ENCODE measurements at places on chromosomes 4 and X.
A peak's percentile ranks its signal among the peaks of the same experiment; 100 is the strongest.

GRCh38 chr4:92339676-92340075 lies 35.9 kb downstream of the GRID2 start:
- H3K36me3 ChIP-seq, result no peaks in the 10 kb centered on the region
- peaks cover 2% of the 10 kb centered on the region for H3K27me3 ChIP-seq
- H3K27ac ChIP-seq, result no peak overlapping the region
- no peaks in the 10 kb centered on the region for H3K4me1 ChIP-seq
- DNase-seq, result no peak
- no peak overlapping the region for H3K4me3 ChIP-seq

DNA sequence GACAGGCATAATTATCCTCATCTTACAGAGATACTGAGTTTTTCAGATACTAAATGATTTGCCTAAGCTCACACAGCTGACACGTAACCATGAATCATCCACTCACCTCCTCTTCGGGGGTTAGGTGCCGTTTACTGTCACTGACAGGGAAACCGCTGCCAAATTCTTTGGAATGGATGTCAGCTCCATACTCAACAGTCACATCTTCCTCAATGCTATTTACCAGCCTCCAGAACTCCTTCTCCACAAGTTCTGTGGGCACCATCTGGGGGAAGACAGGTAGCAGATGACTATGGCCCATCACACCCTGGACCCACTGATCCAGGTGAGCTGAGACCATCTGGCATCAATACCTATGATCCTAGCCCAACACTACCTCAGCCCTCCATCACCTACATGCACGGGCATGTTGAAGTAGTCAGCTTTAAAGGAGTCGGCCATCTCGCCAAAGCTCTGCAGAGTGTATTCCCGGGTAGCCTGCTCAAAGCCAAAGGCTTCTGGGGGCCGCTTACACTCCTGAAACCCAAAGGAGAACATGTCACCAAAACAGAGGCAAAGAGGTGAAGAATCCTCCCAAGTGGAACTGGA lies 13.5 kb downstream of the KDM5C start:
- H3K36me3 ChIP-seq, result peaks cover 28% of the 10 kb centered on the region
- no peaks in the 10 kb centered on the region for H3K27me3 ChIP-seq
- H3K4me3 ChIP-seq, result no peak overlapping the region
- DNase-seq, result no peak

DNA sequence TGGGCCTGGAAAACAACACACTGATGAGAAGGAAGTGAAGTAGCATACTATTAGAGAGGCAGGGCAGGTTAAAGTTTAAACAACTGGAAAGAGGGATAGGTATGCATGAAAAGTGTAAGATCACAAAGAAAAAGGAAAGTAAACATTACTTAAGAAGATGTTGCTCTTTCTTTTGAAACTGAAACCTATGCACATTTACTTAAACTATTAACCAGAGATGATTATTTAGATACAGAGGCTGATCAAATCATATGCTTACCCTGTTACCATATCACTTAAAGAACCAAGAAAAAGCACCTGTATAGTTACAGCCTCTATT lies 37.8 kb downstream of the NAP1L5 start:
- H3K36me3 ChIP-seq, result peaks cover 11% of the 10 kb centered on the region
- no peak overlapping the region for H3K4me3 ChIP-seq
- peaks cover 2% of the 10 kb centered on the region for H3K4me1 ChIP-seq
- H3K27ac ChIP-seq, result no peak overlapping the region

- no peaks in the 10 kb centered on the region for H3K27me3 ChIP-seq
- no peaks in the 10 kb centered on the region for H3K36me3 ChIP-seq
- peaks cover 2% of the 10 kb centered on the region for H3K4me1 ChIP-seq
- H3K27ac ChIP-seq, result no peak overlapping the region
- H3K4me3 ChIP-seq, result no peak overlapping the region
- DNase-seq, result no peak
Measured at GRCh38 chr4:71494539-71494938, 155.7 kb downstream of the SLC4A4 start.

- peaks cover 6% of the 10 kb centered on the region for H3K27me3 ChIP-seq
- peaks cover 29% of the 10 kb centered on the region for H3K4me1 ChIP-seq
- H3K36me3 ChIP-seq, result peaks cover 7% of the 10 kb centered on the region
- peak overlapping the region; percentile 38 for H3K27ac ChIP-seq
Measured at GRCh38 chr4:145482209-145483037, 770 bp downstream of the SMAD1 start.

DNA sequence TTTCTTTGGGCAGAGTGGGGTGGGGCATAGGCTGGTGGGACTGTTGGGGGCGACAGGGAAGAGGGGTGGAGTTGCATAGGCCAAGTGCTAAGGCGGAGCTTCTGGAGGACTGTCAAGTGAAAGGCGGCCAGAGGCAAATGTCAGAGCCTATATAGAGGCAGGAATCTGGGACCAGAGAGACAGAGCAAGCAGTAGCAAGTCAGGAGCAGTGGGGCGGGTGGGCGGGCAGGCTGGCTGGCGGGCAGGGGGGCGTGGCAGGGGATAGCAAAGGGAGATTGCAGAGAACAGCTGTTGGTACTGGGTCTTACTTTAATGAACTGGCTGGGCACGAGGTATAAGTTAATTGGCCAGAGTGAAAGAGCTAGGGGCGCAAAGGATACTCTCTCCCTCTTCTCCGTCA lies 89.8 kb downstream of the RTL9 start:
- H3K27ac ChIP-seq, result no peak overlapping the region
- DNase-seq, result no peak
- H3K36me3 ChIP-seq, result no peaks in the 10 kb centered on the region
- H3K27me3 ChIP-seq, result no peaks in the 10 kb centered on the region
- no peak overlapping the region for H3K4me3 ChIP-seq
- peaks cover 8% of the 10 kb centered on the region for H3K4me1 ChIP-seq

GRCh38 chr4:56370377-56370776 lies 16.9 kb downstream of the AASDH start:
- peaks cover 5% of the 10 kb centered on the region for H3K36me3 ChIP-seq
- no peak for DNase-seq
- no peak overlapping the region for H3K27ac ChIP-seq
- H3K4me3 ChIP-seq, result no peak overlapping the region

DNA sequence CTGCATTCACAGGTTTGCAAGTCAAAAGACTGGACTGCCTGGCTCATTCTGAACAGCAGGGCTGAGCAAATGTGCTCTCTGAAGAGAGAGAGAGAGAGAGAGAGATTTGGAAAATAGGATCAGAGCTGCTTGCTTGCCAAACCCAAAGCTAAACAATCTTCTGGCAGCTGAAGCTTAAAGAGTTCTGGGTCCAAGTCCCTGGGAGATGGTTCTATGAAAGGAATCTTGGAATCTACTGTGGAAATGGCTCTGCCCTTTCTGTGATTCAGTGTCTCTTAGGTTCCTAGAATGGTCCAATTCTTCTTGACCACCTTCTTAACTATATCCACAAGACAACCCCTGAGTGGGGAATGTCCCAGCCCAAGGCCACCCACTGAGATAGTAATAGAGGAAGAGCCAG lies 66.1 kb upstream of the EFNB1 start:
- no peak for DNase-seq
- H3K36me3 ChIP-seq, result no peaks in the 10 kb centered on the region
- peaks cover 10% of the 10 kb centered on the region for H3K4me1 ChIP-seq
- H3K27me3 ChIP-seq, result no peaks in the 10 kb centered on the region
- no peak overlapping the region for H3K27ac ChIP-seq

GRCh38 chrX:94560930-94561329 lies 886.9 kb downstream of the FAM133A start:
- no peaks in the 10 kb centered on the region for H3K36me3 ChIP-seq
- no peaks in the 10 kb centered on the region for H3K4me1 ChIP-seq
- H3K27me3 ChIP-seq, result no peaks in the 10 kb centered on the region
- no peak overlapping the region for H3K27ac ChIP-seq

- H3K27me3 ChIP-seq, result no peaks in the 10 kb centered on the region
- H3K27ac ChIP-seq, result no peak overlapping the region
Measured at GRCh38 chrX:118548841-118549240, 53.2 kb downstream of the DOCK11 start.

DNA sequence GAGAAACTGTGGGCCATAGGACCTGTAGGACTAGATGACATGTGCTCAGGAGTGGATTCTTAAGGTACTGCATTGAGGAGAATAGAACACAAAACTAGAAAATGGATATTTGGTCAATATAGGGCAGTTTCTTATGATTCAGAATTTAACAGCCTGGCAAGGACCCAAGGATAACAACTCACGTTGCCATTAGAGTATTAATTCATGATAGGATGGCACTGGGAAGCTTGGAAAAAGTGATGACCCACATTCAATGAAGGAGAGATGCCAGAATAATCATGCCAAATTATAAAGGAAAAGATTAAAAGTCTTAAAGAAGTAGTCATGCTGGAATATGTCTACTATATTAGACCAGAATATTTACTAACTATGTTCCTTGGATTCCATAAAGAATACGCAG lies 594.5 kb downstream of the ANKRD50 start:
- H3K27me3 ChIP-seq, result no peaks in the 10 kb centered on the region
- no peaks in the 10 kb centered on the region for H3K4me1 ChIP-seq
- H3K4me3 ChIP-seq, result no peak overlapping the region
- no peak for DNase-seq

DNA sequence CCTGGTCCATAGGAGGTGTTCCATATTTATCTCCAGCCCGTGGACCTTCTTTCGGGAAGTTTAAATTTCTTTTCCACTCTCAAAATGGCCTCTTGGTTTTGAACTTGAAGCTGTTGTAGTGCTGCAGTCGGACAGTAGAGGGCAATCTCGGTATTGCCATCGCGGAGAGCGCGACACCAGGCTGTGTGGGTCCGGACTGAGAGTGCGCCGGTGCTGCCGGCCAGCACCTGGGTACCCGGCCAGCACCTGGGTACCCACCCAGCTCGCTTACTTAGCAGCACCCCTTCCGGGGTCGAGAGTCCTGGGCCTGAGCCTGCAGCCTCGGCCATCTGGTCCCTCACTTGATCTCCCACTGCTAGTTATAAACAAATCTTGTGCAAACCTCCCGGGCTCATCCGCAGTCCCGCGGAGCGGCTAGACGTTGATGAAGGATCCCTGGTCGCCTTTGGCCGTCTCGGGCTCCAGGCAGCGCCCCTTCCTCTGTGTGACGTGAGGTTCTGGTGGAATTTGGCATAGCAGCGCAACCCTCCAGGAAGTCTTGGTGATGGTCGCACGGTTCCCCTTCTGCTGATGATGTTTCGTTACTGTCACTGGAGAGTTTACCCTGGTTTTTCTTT lies 18.0 kb downstream of the FAM9A start:
- no peak overlapping the region for H3K27ac ChIP-seq

GRCh38 chr4:73885574-73886267 lies 16.5 kb downstream of the CXCL1 start:
- DNase-seq, result no peak
- no peaks in the 10 kb centered on the region for H3K36me3 ChIP-seq
- H3K27ac ChIP-seq, result no peak overlapping the region
- H3K4me1 ChIP-seq, result no peaks in the 10 kb centered on the region

DNA sequence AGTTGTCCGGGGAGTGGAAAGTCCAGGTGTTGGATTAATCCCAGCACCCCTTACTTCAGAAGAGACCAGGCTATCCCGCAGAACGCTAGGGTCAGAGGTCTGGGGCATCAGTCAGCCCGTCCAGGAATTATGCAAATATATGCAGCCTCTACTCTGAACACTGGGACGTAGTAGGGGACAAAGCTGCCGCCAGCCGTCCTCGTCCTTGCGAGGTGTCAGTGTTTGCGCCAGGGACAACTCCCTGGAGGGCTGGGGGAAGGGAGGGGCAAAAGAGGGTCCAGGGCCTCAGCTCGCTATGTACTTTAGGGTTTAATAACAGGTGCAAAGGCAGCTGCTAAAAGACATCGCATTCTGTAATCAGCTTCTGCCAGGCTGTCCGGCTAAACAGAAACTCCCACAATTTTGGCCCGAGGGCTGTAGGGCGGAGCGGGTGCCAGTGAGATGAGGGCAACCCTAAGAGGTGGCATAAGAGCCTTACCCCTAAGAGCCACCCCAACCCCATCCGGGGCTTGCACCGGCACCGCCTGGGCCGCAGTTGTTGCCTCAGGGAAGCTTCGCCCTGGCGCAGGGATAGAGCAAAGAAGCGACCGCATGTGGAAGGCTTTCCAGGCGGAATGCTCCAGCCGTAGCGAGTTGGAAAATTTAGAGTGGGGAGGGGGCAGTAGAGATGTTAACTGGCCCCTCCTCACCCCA lies 8.4 kb downstream of the HAND2 start:
- H3K36me3 ChIP-seq, result peaks cover 4% of the 10 kb centered on the region
- peak overlapping the region; percentile 73 for H3K27ac ChIP-seq

DNA sequence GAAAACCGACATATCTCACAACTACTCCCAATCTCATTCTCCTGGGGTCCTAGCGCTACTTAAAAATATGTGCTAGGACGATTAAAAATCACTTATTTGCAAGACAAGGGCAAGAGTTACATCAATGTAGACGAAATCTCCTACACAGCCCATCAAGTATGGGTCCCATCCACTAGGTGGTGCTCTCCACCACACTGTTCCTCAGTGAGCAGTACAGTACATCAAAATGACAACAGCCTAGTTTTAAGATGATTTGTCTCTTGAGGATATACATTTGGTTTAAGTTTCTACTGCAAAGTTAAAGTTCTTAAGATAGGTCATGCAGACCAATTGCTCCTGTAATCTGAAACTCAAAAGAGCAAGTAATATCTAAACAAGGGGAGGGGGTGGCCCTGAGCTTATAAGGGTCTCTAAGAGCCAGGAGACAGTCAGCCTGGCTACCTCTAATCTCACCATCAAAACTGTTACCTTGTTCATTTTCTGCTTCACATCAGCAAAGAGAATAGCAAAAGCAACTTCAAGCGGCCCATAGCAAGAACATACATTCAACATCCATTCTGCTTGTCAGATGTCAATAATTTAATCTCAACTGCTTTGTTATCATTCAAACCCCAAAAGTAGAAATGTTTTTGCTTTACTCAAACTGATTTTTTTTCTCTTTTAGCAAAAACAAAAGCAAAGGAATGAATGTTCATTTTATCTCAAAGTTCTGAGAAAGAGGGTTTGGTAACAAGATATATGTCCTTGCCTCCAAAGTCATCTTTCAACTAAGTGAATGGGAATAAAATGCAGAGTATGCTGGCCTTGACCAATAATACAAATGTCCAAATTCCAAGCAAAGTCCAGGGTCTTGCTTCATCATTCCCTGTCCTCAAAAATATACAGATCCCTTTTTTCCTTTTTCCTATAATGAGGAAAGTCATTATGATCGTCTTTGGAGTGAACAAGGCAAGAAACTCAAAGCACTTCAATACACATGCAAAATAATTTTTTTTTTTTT lies 53.1 kb downstream of the STX18 start:
- H3K4me3 ChIP-seq, result no peak overlapping the region
- H3K36me3 ChIP-seq, result no peaks in the 10 kb centered on the region
- H3K27me3 ChIP-seq, result no peaks in the 10 kb centered on the region
- DNase-seq, result peak; percentile 74
- H3K4me1 ChIP-seq, result no peaks in the 10 kb centered on the region

GRCh38 chr4:158826057-158826456 lies 57.2 kb downstream of the FNIP2 start:
- DNase-seq, result no peak
- peaks cover 45% of the 10 kb centered on the region for H3K4me1 ChIP-seq
- H3K4me3 ChIP-seq, result peak overlapping the region; percentile 2
- H3K27me3 ChIP-seq, result peaks cover 1% of the 10 kb centered on the region

GRCh38 chr4:52037689-52038102 lies 403 bp downstream of the SGCB start:
- H3K4me3 ChIP-seq, result peak overlapping the region; percentile 94
- H3K36me3 ChIP-seq, result peaks cover 17% of the 10 kb centered on the region
- peaks cover 13% of the 10 kb centered on the region for H3K27me3 ChIP-seq
- DNase-seq, result peak; percentile 51
- peak overlapping the region; percentile 38 for H3K27ac ChIP-seq

GRCh38 chr4:41385481-41385880 lies 128.8 kb downstream of the UCHL1 start:
- no peak for DNase-seq
- peak overlapping the region; percentile 97 for H3K27ac ChIP-seq
- peaks cover 8% of the 10 kb centered on the region for H3K27me3 ChIP-seq

- no peak for DNase-seq
- peaks cover 19% of the 10 kb centered on the region for H3K36me3 ChIP-seq
- H3K4me1 ChIP-seq, result no peaks in the 10 kb centered on the region
Measured at GRCh38 chr4:73139991-73140390, 70.5 kb upstream of the COX18 start.
